ENCODE measurements at places on chromosomes 7 and 10.

DNA sequence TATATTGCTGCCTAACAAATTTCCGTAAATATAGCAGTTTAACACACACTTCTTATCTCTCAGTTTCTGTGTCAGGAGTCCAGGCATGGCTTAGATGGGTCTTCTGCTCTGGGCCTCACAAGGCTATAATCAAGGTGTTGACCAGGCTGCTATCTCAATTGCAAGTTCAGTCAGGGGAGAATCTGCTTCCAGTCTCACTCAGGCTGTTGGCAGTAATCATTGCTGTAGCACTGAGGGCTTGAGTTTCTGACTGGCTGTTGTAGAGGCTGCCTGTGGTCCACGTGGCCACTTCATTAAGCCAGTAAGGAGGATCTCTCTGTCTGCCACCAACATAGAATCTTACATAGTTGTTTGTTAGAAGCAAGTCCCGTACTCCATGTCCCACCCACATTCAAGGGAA, 138.4 kb downstream of the ST7 start:
- no peak for DNase-seq

- no peak for DNase-seq
Measured at GRCh38 chr7:87448388-87448787, 27.1 kb downstream of the ABCB4 start.

GRCh38 chr10:88442716-88443115, 140.4 kb downstream of the RNLS start:
- no peak for DNase-seq

DNA sequence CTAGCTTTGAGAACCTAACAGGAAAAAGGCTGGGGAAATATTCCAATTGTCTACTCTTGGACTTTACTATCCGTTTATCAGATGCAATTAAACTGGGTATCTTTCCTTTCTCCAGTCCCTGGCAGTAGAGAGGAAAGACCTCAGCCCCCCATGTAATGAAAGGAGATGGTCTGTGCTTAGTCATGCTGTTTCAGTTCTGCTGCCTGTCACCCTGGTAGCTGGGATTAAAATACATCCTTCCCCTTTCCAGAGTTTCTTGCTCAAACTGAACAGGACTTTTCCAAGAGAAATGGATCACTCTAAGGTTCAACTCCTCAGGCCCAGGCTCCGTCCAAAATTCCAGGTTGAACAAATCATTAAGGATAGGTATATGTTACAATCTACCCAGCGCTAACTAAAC, 202.9 kb downstream of the PTEN start:
- DNase-seq: no peak

- no peak for DNase-seq
Measured at GRCh38 chr10:90652519-90652918, 205.3 kb downstream of the HTR7 start.

DNA sequence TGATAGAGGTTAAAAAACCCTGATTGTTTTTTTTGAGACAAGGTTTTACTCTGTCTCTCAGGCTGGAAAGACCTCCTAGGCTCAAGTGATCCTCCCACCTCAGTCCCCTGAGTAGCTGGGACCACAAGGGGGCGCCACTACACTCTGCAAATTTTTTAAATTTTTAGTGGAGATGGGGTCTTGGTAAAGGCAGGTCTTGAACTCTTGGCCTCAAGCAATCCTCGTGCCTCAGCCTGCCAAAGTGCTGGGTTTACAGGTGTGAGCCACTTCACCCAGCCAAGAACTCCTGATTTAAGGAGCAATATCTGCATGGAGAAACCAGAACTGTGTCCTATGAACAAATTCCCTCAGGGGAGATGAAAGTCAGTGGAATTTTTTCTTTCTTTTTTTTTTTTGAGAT, 7.3 kb upstream of the KLHDC10 start:
- DNase-seq: no peak

- no peak for DNase-seq
Measured at GRCh38 chr10:34567659-34568253, 247.3 kb downstream of the PARD3 start.

GRCh38 chr7:132080967-132081668, 495.2 kb downstream of the PLXNA4 start:
- DNase-seq: no peak

- DNase-seq: peak; percentile 88
Measured at GRCh38 chr10:78215645-78216044, 182.0 kb downstream of the RPS24 start.

DNA sequence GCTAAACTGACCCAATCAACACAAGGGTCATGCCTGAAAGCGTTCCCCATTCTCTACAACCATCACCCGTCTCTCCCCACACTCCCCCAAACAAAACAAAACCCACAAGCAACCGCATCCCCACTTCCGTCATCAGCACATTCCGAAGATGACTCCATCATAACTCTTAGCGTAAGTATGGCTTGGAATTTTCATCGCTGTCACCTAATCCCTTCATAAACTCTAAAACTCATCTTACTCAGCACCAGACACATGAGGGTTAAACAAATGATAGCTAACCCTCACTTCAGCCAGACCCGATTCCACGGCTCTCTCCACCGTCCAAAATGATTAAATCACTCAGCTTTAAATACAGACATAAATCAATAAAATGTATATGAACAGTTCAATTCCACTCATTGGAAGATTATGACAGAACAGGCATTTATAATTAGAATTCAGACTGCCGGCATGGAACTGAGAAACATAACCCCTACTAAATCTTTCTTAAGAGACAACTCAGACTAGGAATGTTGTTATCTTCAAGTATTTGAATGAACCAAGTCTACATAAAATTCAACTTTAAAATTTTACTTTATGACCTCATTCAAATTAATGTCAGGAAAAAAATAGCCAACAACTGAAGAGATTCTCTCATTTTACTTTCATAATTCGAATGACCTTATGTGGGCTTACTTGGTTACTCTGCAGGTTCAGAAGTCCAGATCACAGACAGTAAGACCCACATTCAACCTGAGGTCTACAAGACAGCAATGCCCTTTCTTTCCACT, 215.9 kb downstream of the PARD3 start:
- no peak for DNase-seq

GRCh38 chr7:151494298-151495284, 25.1 kb downstream of the RHEB start:
- DNase-seq: no peak

DNA sequence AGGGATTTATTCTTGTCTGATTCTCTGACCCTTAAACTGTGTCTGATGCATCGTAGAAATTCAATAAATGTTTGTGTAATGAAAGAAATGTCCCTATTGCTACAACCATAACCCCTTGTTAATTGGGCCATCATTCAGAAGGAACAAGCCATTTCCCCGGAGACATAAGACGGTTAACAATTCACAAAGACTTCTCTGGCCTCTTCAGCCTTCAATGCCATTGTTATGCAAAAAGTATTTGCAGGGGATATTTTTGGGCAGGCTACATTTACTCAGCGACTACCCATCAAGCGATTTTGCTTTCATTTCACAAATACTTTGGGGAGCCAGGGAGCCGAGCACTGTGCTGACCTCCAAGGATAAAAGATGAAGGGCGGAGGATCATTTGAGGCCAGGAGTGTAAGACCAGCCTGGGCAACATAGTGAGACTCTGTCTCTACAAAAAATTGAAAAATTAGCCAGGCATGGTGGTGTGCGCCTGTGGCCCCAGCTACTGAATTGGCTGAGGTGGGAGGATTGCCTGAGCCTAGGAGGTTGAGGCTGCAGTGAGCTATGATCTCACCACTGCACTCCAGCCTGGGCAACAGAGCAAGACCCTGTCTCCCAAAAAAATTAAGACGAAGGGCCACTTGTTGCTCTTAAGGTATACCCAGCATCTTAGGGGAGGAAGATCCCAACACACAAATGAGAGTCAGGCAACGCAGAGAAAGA, 20.0 kb upstream of the SDK1 start:
- DNase-seq: no peak
